Stimulated activated CD8-positive, alpha-beta memory T cell treated with anti-CD3 and anti-CD28 coated beads, Interleukin-12 subunit alpha, Interleukin-12 subunit beta, amount 100 ng/mL, for 4 hours (primary cell): ENCODE measurements at places on chromosomes 3 and 15.

GRCh38 chr15:80823995-80824394 lies 44.8 kb downstream of the CEMIP start:
- DNase-seq = no peak

- DNase-seq = no peak
These were observed 26.3 kb upstream of the DPPA4 start for GRCh38 chr3:109363634-109364033.

- no peak for DNase-seq
These were observed 46.3 kb downstream of the GPR171 start for GRCh38 chr3:151156618-151157216.

- DNase-seq = no peak
These were observed 66.8 kb downstream of the FAIM start for GRCh38 chr3:138675393-138675792.

DNA sequence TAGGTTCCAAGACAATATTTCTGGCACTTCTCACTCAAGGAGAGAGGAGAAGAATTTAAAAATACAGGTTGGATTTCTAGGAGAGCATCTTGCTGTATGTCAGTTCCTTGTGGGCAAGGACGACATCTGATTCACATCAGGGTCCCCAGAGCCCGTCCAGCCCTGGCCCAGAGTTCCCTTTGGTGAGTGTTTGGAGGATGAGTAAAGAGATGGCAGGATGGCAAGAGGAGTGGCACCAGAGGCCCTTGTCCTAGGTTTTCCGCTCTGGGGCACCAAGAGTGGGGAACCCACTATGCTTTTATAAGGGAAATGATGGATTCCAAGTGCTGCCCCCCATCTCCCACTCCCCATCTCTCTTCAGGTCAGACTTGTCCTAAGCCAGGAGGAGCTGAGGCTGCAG lies 181.8 kb downstream of the TBC1D2B start:
- DNase-seq = no peak

- no peak for DNase-seq
These were observed 622.2 kb downstream of the NTRK3 start for GRCh38 chr15:87634361-87634760.

DNA sequence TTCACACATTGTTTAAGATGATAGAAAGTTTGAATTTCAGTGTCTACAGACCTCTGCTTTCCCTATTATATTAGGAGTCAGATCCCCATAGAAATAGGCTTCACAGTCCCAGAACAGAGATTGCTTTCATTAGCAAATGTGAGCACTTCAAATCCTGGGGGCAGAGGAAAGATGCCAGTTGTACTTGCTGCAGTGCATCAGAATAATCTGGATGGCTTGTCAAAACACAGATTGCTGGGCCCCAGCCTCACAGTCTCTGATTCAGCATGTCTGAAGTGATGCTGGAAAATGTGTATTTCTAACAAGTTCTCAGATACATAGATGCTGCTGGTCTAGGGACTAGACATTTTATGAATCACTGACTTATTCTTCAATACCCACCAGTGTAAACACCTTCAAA lies 375.2 kb downstream of the FGF12 start:
- DNase-seq = no peak

DNA sequence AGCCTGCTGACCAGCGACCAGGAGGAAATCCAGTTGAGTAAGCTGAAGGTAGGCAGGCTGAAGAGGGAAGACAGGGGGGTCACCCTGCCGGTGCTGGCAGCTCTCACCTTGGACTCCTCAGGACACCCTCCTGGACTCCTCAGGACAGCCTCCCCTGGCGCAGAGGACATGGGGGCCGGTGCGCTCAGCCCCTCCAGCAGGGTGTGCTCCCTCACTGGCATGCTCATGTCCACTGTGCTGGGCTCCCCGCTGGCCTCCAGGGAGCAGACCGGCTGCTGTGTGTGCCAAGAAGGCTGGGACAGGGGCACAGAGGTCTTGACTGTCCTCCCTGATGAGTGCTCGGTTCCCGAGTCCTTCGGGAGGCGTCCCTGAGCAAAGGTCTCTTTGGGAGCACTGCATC lies 183.6 kb downstream of the ATP10A start:
- DNase-seq = no peak

GRCh38 chr15:40436892-40437751 lies 3.6 kb upstream of the BAHD1 start:
- no peak for DNase-seq

GRCh38 chr15:77454265-77454664 lies 33.6 kb downstream of the HMG20A start:
- DNase-seq = no peak

DNA sequence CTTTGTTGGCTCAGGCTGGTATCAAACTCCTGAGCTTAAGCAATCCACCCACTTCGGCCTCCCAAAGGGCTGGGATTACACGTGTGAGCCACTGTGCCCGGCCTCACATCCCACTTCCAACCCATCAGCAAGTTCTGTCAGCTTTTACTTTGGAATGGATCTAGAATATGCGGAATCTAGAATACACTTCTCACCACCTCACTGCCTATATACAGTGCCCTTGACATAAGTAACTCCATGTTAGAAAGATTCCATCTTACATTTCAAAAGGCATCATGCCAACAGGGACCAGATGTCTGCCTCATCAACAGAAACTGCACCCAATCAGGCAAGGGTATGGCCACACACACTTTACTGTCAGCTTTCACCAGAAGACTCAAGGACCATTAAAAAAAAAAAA lies 9.9 kb upstream of the RBSN start:
- DNase-seq = no peak

GRCh38 chr3:15347063-15347736 lies 14.8 kb upstream of the SH3BP5 start:
- no peak for DNase-seq

DNA sequence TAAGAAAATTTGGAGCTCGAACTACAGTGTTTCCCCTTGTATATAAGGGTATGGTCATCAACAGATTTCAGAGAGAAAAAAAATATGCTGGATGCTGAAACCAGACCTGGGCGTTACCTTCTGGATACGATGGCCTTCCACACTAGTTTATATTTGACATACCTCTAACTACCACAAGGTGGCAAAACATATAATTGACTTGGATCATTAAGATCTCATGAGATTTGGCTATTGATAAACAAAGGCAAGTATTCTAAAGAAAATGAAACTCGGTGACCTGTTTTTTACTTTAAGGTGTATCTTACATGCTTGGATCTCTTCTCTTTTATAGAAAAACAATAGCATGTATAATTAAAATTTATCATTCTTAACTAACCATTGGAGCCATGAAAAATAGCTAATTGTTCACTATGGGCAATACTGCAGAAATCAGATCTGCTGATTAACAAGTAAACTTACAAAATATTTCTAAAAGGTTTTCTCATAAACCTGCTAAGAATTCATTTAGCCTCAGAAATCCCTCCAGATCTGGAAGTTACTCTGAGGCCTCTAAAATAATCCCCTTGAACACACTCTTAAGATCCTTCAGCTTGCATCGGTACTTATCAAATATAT lies 300.6 kb upstream of the KCNH8 start:
- DNase-seq = no peak

GRCh38 chr3:82202269-82202668 lies 440.8 kb upstream of the GBE1 start:
- DNase-seq = no peak

GRCh38 chr15:85324202-85324601 lies 56.2 kb upstream of the AKAP13 start:
- DNase-seq = no peak

- DNase-seq = no peak
These were observed 140.4 kb upstream of the CGNL1 start for GRCh38 chr15:57235873-57236272.

DNA sequence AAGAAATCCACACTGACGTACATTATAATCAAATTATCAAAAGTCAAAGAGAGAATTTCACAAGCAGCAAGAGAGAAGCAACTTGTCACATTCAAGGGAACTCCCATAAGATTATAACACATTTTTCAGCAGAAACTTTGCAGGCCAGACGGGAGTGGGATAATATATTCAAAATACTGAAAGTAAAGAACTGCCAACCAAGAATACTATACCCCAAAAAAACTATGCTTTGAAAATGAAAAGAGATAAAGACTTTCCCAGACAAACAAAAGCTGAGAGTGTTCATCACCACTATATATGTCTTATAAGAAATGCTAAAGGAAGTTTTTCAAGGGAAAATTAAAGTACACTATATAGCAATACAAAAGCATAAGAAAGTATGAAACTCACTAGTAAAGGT lies 91.5 kb upstream of the PPP2R3A start:
- DNase-seq = no peak

DNA sequence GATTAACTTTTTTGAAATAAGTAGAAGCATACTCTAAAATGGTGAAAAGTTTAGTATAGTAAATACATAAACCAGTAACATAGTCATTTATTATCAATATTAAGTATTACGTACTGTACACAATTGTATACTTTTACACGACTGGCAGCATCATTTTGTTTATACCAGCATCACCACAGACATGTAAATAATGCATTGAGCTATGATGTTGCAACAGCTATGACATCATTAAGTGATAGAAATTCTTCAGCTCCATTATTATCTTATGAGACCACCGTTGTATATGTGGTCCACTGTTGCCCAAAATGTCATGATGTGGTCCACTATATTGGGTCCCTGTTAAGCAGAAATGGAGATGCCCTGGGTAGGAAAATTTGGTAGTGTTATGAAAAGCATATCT lies 51.3 kb downstream of the DRD3 start:
- no peak for DNase-seq

DNA sequence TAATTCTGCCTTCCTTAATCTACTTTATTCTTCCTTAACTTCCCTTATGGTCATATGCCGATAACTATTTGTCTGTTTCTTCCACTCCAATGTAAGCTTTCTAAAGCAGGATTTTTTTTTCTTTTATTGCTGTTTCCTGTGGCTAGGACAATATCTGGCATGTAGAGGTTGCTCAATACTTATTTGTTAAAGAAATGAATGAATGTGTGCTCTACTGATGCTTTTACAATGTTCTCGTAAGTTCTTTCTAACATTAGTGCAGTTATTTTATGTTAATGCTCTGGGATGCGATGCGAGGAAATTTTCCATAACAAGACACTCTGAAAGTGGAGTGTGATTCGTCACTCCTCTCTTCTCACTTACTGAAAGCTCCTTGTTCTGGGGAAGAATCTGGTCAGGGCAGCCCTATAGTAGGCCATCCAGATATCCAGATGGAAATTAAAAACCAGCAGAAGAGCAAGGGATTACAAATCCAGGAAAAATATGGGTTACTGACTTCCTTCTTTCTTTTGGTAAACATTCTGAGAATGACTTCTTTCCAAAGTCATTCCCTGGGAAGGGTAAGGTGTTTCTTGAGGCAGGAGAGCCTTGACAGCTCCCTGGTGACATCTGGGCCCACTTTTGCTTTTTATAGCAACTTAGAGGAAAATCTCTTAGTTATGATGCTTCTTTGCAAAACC lies 420.4 kb downstream of the PDCD6IP start:
- DNase-seq = no peak

DNA sequence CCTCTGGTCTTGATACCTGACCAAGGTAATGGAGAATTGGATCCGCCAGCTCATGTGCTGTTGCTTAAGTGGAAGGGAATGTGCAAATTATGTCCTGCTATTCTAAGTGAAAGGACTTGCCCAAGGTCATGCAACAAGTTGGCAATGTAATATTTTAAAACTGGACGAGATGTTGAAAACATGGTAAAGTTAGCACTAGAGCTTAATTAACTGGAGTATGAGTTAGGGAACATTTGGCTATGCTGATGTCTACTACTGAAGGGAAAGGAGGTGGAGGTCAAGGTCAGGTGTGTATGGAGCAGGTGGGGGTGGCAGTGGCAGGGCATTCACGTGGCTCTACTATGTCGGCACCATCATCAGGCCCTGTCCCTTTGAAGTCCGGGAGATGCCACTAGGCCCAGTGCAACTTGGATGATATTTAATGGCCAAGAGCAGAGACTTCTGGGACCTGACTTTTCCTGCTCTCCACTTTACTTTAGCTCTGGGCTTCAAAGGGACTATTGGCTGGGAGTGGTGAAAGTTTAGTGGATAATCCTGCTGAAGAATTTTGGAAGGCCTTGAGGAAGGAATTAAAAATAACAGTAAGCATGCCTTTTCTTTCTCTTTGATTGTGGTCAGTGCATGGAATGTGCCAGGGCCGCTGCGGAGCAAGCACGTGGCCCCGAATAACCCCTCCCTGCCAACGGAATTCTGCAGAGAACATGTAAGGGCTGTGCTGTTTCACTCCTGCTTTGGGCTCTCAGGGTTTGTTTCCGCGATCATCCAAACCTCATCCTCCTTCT lies 14.9 kb downstream of the SMAD3 start:
- DNase-seq = no peak

- no peak for DNase-seq
These were observed 1.4 kb downstream of the RPSA start for GRCh38 chr3:39407773-39408492.

DNA sequence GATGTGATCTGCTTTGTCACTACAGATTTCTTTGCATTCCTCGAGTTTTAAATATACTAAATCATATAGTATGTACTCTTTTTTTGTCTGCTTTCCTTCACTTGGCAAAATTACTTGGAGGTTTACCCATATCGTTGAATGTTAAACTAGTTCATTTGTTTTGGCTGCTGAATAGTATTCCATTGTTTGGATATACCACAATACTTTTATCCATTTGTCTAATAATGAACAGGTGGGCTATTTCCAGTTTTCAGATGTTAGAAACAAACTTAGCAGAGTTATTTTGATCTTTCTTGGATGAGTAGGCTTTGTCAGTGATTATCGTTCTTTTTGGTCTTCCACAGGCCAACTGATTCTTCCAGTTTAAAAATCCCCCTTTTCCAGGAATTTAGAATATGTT lies 154.0 kb upstream of the TGFBR2 start:
- no peak for DNase-seq

DNA sequence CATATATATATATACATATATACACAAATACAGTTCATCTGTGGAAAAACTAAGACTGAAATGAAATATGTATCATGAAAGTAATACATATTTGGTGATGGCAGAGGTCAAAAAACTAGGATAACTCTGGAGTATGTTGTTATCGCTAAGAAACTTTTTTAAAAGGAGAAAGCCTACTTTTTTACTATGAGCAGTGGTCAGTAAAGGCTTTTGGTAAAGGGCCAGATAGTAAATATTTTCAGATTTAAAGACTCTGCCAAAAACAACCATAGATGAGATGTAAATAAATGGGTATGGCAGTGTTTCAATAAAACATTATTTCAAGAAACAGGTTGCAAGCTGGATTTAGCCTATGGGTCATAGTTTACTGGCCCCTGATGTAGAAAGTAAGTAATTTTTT lies 93.8 kb upstream of the TGFBR2 start:
- DNase-seq = no peak

- DNase-seq = no peak
These were observed 66.5 kb downstream of the MBNL1 start for GRCh38 chr3:152335273-152335672.
